ENCODE measurements at places on chromosomes 16 and 17. TPM values are rescaled to one million over a fixed set of nuclear protein-coding genes. Genes with fewer than 3 reads are reported as not detected.

Gene TBC1D3
- not detected for polyA plus RNA-seq

Gene MT1F
- 13.6 TPM for polyA plus RNA-seq

Gene PIRT
- polyA plus RNA-seq = not detected

Gene MAP2K6
- 28.9 TPM for polyA plus RNA-seq

Gene RAPGEFL1
- 0.09 TPM for polyA plus RNA-seq

Gene CACNG5
- not detected for polyA plus RNA-seq

Gene RHBDL1
- polyA plus RNA-seq = 1.6 TPM

Gene CDRT15L2
- polyA plus RNA-seq = not detected

Gene RTN4RL1
- 0.11 TPM for polyA plus RNA-seq

Gene DUSP3
- polyA plus RNA-seq = 28.1 TPM

Gene CACNB1
- polyA plus RNA-seq = 0.31 TPM

Gene SOX9
- not detected for polyA plus RNA-seq

Gene GNG13
- polyA plus RNA-seq = not detected

Gene HCRT
- polyA plus RNA-seq = 0.46 TPM

Gene MRPS23
- polyA plus RNA-seq = 32.7 TPM

GRCh38 chr17:6853764-6854442, 22.4 kb upstream of the TEKT1 start:
- H3K4me3 ChIP-seq = no peak overlapping the region
- no peak for DNase-seq
- H3K4me1 ChIP-seq = peaks cover 7% of the 10 kb centered on the region
- H3K27me3 ChIP-seq = no peaks in the 10 kb centered on the region
- H3K36me3 ChIP-seq = no peaks in the 10 kb centered on the region
- no peak overlapping the region for H3K27ac ChIP-seq

DNA sequence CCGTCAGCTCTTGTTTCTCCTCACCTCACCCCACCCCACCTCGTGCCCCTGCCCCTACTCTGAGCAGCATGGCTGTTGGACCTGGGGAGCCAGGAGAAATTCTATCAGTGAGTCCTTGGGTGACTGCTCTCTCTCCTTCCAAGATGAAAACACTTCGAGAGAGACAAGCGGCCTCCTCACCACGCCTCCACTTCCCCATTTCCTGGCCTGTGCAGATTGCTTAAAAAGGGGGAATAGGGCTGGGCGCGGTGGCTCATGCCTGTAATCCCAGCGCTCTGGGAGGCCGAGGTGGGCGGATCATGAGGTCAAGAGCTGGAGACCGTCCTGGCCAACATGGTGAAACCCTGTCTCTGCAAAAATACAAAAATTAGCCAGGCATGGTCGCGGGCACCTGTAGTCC, 9.5 kb downstream of the DLX4 start:
- peaks cover 14% of the 10 kb centered on the region for H3K4me1 ChIP-seq
- H3K27ac ChIP-seq = no peak overlapping the region
- H3K36me3 ChIP-seq = no peaks in the 10 kb centered on the region
- H3K27me3 ChIP-seq = peaks cover 18% of the 10 kb centered on the region
- H3K4me3 ChIP-seq = no peak overlapping the region

DNA sequence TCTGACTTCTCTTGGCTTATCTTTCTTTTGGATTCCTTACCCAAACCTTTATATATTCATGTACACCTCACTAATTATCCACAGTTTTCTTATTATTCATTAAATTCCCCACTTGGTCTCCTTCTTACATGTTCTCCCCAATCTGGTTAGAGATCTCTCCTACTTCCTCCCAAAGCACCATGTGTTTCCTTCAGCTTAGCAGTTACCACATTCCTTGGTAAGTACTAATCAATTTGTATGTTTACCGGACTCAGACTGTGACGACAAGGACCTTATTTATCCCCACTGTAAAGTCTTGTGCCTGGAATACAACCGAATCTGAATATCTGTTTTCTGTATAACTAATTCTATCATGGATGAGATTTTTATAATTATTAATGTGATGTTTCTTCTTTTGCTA, 389.5 kb downstream of the KCNJ2 start:
- no peak overlapping the region for H3K4me3 ChIP-seq
- H3K27ac ChIP-seq = no peak overlapping the region
- H3K4me1 ChIP-seq = no peaks in the 10 kb centered on the region
- H3K27me3 ChIP-seq = no peaks in the 10 kb centered on the region

DNA sequence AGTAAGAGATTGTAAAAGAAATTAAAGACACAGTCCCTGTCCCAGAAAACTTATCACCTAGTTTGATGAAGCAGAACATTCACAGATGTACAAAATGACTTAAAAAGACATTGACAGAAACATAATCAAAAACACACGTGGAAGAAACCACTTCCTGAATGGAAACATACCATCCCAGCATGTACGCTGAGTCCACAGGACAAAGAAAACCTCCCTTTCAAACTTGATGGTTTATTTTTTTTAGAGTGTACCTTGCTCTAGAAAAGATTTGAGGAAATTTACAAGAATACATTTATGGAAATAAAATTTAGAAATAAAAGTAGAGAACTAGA, 140.9 kb downstream of the PMP22 start:
- DNase-seq = no peak
- no peaks in the 10 kb centered on the region for H3K4me1 ChIP-seq
- no peak overlapping the region for H3K27ac ChIP-seq
- no peak overlapping the region for H3K4me3 ChIP-seq

DNA sequence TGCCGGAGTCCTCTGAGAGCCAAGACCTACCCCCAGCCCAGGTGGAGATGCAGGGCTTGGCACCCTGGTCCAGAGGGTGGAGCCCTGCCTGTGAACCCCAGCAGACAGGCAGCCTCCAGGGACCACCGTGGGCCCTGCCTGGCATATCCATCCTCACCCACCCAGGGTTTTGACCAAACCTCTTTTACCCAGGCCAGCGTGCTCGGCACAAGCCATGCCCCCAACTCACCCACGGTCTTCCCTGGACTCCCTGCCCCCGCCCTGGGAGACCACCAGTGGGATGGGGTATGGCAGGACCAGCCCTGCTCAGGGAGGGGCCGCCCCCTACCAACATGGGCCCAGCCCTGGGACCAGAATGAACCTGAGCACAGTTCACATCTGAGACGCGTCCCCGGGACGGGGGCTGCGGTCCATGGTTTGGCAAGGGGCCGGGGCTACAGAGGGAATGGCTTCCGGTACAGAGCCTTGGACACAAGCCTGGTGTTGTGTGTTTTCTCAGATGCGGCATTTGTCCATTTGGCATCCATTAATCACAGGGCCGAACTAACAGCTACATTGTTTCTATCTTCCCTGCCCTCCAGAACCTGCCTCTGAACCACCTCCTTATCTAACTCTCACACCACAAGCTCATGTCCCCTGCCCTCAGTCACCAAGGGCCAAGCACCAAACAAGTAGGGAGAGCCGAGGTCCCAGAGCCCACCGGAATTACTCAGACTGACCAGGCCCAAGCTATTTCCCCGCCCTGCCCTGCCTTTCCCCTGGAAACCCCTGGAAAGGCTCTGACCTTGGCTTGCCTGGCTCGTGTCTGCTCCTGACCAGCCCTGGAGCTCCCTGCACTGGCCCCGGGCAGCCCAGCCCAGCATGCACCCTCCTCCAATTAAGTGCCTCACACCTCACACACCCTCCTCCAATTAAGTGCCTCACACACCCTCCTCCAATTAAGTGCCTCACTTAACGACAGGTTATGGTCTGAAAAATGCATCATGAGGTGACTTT, 14.1 kb downstream of the HS3ST6 start:
- no peak for DNase-seq
- H3K36me3 ChIP-seq = no peaks in the 10 kb centered on the region
- no peak overlapping the region for H3K4me3 ChIP-seq
- no peaks in the 10 kb centered on the region for H3K4me1 ChIP-seq

- DNase-seq = no peak
- peaks cover 61% of the 10 kb centered on the region for H3K36me3 ChIP-seq
- no peaks in the 10 kb centered on the region for H3K27me3 ChIP-seq
- H3K4me1 ChIP-seq = peaks cover 28% of the 10 kb centered on the region
- H3K4me3 ChIP-seq = no peak overlapping the region
- no peak overlapping the region for H3K27ac ChIP-seq
Measured at GRCh38 chr17:7318121-7318860, 3.1 kb upstream of the GPS2 start.

- H3K27me3 ChIP-seq = no peaks in the 10 kb centered on the region
- no peaks in the 10 kb centered on the region for H3K36me3 ChIP-seq
- H3K27ac ChIP-seq = no peak overlapping the region
- H3K4me3 ChIP-seq = no peak overlapping the region
- no peaks in the 10 kb centered on the region for H3K4me1 ChIP-seq
Measured at GRCh38 chr17:76013377-76013932, 12.8 kb downstream of the CDK3 start.

DNA sequence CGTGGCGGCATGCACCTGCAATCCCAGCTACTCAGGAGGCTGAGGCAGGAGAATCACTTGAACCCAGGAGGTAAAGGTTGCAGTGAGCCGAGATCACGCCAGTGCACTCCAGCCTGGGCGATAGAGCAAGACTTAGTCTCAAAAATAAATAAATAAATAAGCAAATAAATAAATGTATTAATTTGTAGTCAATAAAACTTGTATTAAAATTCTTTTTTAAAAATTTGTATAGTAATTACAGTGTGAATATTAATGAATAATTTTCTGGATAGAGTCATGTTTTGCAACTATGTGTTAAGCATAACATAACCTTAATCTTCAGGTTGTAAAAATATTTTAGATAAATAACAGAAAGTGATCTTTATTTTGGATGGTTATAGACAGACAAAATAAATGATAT, 27.2 kb upstream of the DUSP14 start:
- H3K27me3 ChIP-seq = no peaks in the 10 kb centered on the region
- peaks cover 80% of the 10 kb centered on the region for H3K36me3 ChIP-seq
- H3K27ac ChIP-seq = no peak overlapping the region

GRCh38 chr17:18217412-18218015, 7.9 kb upstream of the LLGL1 start:
- H3K27me3 ChIP-seq = no peaks in the 10 kb centered on the region
- H3K27ac ChIP-seq = no peak overlapping the region
- no peaks in the 10 kb centered on the region for H3K4me1 ChIP-seq
- H3K4me3 ChIP-seq = no peak overlapping the region

DNA sequence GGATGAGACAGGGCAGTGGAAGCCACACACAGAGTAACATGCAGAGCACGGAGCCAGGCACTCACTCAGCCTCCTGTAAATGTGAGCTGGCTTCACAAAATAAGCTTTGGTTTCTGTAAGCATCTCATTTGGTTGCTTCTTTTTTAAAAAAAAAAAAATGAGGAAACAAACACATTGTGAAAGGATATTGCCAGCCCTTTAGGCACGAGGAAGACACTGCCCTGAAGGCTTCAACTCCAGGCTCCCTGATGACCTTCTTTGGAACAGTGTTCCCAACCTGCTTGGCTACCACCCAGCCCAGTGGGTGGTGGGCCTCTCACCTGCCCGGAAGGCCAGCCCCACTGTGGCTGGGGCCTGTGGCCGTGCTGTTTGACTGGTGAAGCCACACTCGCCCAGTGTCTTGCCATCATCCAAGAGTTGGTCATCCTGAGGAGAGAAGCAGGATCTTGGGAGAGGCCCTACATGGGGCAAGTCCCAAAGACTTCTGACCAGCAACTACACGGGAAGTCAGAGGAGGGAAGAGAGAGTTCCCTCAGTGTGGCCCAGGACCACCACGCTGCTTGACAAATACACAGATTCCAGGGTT, 1.9 kb downstream of the ELOB start:
- peak overlapping the region; percentile 71 for H3K27ac ChIP-seq
- peaks cover 40% of the 10 kb centered on the region for H3K36me3 ChIP-seq
- H3K27me3 ChIP-seq = no peaks in the 10 kb centered on the region
- H3K4me3 ChIP-seq = no peak overlapping the region
- DNase-seq = no peak

- H3K4me3 ChIP-seq = no peak overlapping the region
- no peak overlapping the region for H3K27ac ChIP-seq
- H3K4me1 ChIP-seq = no peaks in the 10 kb centered on the region
- no peaks in the 10 kb centered on the region for H3K36me3 ChIP-seq
Measured at GRCh38 chr16:86764551-86764950, 186.2 kb downstream of the FOXL1 start.

- no peak for DNase-seq
- no peak overlapping the region for H3K4me3 ChIP-seq
- H3K27ac ChIP-seq = no peak overlapping the region
- H3K27me3 ChIP-seq = no peaks in the 10 kb centered on the region
- no peaks in the 10 kb centered on the region for H3K4me1 ChIP-seq
Measured at GRCh38 chr17:19016881-19017280, 12.3 kb upstream of the FAM83G start.

GRCh38 chr17:48054238-48055185, 6.4 kb downstream of the NFE2L1 start:
- H3K36me3 ChIP-seq = peaks cover 89% of the 10 kb centered on the region
- H3K4me1 ChIP-seq = peaks cover 66% of the 10 kb centered on the region
- H3K27me3 ChIP-seq = no peaks in the 10 kb centered on the region
- no peak overlapping the region for H3K4me3 ChIP-seq
- H3K27ac ChIP-seq = no peak overlapping the region

DNA sequence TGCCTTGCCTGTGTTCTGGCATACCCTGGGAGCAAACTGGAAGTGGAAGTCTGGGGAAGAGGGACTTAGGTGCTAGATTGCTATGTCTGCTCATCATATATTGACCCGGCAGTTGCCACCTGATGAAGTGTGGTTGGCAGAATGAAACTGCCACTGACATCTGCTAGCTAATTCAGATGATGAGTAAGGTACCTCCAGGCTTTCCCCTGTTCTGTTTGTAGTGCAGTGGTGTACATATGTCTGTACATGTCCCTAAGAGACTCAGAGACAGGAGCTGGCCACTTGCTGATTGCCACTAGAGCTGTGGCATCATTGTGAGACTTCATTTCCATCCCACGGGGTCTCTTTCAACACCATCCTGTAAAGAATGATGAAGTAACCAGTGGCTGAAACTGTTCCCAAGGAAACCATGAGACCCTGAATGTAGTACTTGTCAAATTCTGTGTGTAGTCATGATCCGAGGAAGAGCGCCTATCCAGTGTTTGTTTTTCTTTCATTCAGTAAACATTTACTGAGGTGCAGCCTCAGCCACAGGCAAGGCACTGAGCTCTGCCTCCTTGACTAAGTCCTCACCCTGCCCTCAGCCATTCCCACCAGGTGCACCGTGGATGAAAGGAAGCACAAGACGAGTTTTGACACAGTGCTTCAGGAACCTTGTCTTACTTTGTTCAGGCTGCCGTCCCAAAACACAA, 13.2 kb downstream of the CLUAP1 start:
- H3K36me3 ChIP-seq = no peaks in the 10 kb centered on the region
- H3K4me1 ChIP-seq = no peaks in the 10 kb centered on the region
- H3K27me3 ChIP-seq = no peaks in the 10 kb centered on the region
- no peak overlapping the region for H3K27ac ChIP-seq
- H3K4me3 ChIP-seq = no peak overlapping the region
- no peak for DNase-seq

- H3K27me3 ChIP-seq = no peaks in the 10 kb centered on the region
- no peaks in the 10 kb centered on the region for H3K4me1 ChIP-seq
- H3K4me3 ChIP-seq = no peak overlapping the region
- no peak for DNase-seq
- no peak overlapping the region for H3K27ac ChIP-seq
- H3K36me3 ChIP-seq = no peaks in the 10 kb centered on the region
Measured at GRCh38 chr16:65297453-65297852, 175.6 kb upstream of the CDH11 start.

DNA sequence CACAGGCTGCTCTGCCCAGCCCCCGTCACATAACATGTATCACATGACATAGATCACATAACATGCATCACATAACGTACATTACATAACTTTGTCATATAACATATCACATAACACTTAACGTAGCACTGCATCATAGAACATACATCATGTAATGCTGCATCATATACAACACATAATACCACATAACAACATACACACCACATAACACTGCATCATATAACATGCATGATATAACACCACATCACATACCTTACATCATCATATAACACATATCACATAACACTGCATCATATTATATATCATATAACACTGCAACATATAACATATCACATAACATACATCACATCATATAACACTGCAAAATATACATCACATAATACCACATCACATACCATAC, 83.8 kb downstream of the AXIN2 start:
- no peaks in the 10 kb centered on the region for H3K27me3 ChIP-seq
- H3K36me3 ChIP-seq = no peaks in the 10 kb centered on the region

Data from CD14-positive monocyte (primary cell).